Stimulated activated CD4-positive, alpha-beta T cell treated with anti-CD3 and anti-CD28 coated beads, Interleukin-4, amount 100 ng/mL, for 4 hours (primary cell): ENCODE measurements at places on chromosomes 2 and 18.

DNA sequence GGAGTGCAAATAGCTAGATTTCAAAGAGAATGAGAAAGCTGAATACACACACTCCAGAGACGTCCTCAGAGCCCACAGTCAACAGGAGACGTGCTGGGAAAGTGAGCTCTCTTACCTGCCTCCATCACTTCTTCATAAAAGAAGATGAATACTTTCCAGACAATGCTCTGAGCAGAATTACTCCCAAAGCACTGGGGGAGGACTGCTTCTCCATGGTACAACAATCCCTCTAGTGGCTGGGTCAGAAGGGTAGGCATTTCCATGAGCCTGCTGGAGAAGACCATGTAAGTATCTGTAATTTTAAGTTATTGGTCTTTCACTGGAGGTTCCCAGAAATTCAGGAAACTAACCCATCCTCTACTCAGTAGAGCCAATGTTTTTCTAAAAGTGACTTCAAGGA is 190.3 kb downstream of the RBM43 start:
- DNase-seq, result no peak

DNA sequence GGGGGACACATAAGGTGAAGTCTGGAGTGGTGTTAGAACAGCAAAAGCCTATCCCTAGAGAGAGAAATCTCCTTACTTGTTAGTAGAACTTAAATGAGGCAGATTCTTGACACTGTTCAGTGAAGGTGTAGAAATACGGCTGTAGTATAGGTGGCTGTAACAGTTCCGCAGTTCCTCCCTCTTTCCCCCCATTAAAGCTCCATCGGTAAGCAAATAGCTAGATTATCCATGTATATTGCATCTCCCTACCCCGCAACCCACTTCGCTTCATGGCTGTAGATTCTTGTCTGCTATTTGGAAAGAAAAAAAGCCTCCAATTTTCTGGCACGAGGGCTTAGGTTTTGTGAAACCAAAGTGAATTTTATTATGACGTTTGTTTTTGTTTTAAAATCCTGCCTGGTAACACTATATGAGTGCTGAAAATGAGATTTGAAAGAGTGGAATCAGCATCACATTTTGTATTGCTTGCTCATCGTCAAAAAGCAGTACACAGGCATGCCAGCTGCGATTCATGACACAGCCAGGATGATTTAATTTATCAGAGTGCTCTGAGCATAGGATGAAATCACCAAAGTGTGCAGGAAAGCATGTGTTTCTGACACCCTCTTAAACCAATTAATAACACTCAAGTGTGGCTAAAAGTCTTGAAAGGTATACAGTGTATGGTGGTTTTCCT is 1.4 kb downstream of the FAM171B start:
- DNase-seq, result no peak

- DNase-seq, result no peak
Observed at GRCh38 chr2:145119225-145119624, 599.3 kb upstream of the ZEB2 start.

DNA sequence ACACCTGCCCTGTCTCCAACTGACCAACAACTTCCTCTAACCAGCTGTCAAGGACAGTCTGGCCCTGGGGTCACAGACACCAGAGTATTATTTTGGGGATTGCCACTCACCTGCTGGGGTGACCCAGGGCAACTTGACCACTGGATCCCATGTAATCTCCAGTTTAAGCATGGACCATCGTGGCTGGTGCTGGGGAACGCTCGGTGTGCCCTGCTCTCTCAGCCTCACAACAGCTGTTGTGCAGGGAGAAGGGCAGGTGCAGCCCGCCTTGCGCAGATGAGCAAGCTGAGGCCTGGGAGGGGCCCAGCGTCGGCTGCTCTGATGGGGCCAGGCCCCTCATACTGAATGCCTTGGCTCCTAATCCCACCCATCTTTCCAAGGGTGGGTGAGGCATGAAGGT is 21.0 kb upstream of the INHBB start:
- no peak for DNase-seq

GRCh38 chr2:64837925-64838641 is 151.1 kb upstream of the SLC1A4 start:
- no peak for DNase-seq

GRCh38 chr2:96636551-96637171 is 1.5 kb downstream of the KANSL3 start:
- DNase-seq, result no peak

DNA sequence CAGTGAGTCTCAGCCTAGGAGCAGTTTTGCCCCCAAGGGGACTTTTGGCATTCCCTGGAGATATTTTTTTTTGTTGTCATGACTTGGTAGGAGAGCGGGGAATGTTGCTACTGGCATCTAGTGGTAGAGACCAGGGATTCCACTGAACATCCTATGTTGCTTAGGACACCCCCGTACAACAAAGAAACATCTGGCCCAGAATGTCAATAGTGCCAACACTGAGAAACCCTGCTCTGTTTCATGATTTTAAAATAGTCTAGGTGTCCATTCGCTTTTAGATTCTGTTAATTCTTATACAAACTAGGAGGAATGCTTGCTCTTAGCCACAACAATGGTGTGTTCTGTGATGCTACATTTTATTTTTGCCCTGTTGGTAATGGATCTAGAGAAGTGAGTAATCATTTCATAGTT is 225.8 kb upstream of the SIX3 start:
- no peak for DNase-seq

DNA sequence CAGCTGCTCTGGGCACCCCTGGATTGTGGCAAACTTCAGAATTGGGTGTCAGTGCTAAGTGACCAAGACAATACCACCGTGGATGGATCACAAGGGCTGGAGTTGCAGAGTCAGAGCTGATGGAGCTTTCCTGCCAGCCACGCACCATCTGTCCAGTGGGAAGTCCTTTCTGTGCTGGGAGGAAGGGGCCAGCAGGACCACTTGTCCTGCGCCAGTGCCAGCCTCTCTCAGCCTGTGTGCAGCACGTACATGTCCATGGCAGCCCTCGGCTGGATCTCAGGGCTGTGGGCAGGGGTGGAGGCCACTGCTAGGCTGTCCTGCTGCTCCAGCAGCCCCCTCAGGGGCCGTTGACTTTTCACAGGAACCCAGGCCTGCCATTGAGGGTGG is 33.3 kb downstream of the RAB31 start:
- DNase-seq, result no peak

GRCh38 chr2:185967335-185967734 is 228.7 kb downstream of the FSIP2 start:
- no peak for DNase-seq

GRCh38 chr2:231573698-231574421 is 18.8 kb upstream of the TEX44 start:
- no peak for DNase-seq

DNA sequence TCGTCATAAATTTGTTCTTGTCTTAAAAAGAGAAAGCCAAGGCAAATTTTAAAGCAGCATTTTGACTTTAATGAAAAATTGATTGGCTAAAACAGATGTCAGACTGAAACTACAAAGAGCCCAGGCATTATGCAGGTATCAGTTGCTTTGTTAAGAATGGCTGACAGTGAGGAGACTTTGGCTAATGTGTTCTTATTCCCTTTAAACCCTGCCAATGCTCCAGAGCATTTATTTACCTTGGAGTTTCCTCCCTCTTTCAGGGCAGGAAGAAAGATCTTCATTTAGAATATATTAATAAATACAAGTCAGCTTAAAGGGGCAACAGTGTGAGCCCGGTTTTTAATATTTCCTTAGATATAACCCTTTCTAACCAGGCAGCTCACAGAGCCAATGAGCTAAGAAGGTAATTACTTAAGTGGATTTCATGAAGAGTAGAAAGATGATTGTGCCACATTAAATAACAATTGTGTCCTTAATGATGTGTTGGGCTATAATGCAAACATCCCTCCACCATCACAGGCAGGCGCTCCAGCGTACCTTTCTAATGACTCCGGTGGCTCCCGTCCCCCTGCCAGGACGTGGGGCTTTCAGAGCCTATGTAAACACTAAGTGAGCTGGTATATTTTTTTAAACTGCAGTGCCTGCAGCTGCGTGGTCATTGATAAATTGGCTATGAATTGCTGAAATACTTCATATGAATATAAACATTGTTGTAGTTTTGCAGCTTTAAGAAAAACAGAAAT is 349.4 kb upstream of the POU3F3 start:
- DNase-seq, result no peak

GRCh38 chr2:121547646-121548045 is 17.0 kb downstream of the RNU4ATAC start:
- no peak for DNase-seq

DNA sequence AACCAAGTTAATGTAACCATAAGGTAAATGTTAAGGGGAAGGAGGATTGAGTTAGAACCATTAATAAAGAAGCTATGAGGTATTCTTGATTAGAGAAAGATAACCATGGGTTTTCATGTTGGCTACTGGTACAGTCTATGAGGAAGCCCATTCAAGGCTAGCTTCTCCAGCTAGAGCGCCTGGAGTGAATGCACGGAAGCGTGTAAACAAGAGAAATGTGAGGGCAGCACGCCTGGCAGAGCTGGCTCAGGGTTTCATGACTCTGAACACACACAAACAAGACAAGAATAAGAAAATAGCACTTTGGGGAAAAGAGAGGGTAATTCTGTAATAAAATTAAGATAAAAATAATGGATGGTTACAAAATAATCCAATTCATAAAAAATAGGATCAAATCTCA is 255.3 kb downstream of the PDE11A start:
- no peak for DNase-seq

DNA sequence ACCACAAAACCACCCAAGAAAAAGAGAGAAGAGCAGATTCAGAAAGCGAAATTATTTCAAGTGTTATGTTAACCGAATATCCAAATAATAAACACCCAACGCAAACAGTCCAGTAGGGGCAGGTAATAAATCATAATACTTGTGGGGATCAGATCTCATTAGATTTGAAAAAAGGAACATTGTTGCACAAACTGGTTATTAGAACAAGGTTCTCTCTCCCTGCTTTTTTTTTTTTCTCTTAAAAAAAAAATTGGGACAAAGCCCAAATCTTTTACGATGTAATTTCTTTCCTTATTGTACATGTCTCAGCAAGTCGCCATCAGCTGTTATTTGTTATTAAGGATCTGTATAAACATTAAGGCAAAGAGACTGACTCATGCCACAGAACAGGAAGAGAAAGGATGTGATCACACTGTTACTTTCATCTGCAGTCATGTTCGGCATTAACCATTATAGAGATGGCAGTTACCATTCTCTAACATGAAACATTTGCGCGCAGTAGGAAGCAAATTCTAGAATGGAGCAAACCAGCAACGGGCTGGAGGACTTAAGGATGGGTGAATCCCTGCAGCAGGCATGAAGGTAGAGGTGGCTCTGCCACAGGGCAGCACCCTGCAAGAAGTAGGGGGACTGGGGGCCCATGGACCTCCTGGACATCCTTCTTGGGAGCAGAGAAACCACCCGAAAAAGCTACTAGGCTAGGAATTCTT is 42.0 kb downstream of the EPHA4 start:
- DNase-seq, result no peak

- no peak for DNase-seq
Observed at GRCh38 chr2:112085375-112085730, 30.3 kb downstream of the TMEM87B start.

- DNase-seq, result peak; percentile 4
Observed at GRCh38 chr2:25042321-25043240, 705 bp downstream of the EFR3B start.

GRCh38 chr2:167187978-167188967 is 300.0 kb downstream of the XIRP2 start:
- DNase-seq, result no peak
